ENCODE measurements at places on chromosomes 2 and 18.

DNA sequence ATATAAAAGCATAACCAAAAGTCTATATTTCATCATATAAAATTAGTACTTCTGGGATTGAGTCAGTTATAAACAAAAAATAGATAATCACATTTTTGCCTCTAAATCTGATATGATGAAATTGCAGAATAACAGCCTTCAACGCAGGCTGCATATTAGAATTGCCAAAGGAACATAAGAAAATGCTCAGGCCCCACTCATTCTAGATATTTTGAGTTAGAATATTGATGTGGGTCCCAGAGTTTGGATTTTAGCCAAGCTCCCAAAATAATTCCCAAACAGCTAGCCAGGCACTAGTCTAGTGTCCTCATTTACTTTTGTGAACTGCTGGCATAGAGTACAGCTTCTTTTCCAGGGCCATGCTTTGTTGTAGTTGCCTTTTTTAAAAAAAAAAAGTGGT, 63.5 kb downstream of the ZDBF2 start:
- DNase-seq = no peak

DNA sequence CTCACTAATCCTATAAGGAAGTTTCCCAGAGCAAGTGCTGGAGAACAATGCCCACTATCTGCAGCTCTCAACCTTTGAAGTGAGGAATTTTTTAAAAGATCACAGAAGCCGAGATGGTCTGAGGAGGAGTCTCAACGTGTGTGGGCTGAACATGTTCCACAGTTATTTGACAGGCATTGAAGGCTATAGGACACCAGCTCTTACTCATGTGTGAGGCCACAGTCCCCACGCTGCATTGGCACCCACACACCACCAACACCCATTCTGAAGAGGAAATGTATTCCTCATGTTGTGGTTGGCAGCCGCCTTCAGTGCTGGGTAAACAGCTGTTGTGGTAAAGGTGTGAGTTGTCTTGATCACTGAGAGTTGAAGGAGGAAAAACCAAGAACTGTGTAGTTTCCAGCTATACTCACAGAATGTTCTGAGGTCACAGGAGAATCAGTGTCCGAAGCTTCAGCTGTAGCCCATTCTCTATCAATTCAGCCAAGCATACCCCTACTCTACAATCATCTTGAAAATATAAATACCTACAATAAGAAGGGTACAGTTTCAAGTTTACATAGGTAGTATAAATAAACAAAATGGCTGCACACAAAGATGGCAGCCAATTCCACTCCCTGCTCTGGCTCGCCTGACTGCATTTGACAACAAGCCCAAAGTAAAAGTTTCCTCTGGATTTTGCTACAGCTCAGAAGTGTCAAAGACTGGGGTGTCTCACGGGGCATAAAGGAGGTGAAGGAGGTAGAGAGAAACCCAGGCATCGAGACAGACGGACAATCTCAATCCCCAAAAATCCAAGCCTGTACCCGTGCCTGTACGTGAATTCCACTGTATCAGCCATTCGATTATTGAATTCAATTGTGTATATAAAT, 12.1 kb downstream of the CD226 start:
- peak; percentile 29 for DNase-seq

GRCh38 chr2:10136101-10136934, 13.8 kb downstream of the RRM2 start:
- DNase-seq = no peak

GRCh38 chr18:79068341-79068936, 755 bp upstream of the ATP9B start:
- no peak for DNase-seq

- DNase-seq = no peak
These were observed 189.9 kb upstream of the ATP5MC3 start for GRCh38 chr2:175371378-175371777.

DNA sequence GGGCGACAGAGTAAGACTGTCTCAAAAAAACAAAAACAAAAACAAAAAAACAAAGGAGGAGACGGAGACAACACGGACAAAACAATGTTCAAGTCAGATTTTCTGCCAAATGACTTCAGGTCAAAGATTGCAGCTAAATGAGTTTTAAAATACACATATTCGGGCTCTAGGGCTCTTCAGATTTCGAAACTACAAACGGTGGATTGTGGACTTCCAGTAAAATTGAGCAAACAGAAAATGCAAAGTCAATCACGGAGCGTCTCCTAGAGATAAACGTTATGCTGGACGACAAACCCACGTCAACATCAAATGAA, 558 bp downstream of the MRPS5 start:
- no peak for DNase-seq

- DNase-seq = peak; percentile 79
These were observed 47.4 kb downstream of the LRRFIP1 start for GRCh38 chr2:237674731-237675276.

DNA sequence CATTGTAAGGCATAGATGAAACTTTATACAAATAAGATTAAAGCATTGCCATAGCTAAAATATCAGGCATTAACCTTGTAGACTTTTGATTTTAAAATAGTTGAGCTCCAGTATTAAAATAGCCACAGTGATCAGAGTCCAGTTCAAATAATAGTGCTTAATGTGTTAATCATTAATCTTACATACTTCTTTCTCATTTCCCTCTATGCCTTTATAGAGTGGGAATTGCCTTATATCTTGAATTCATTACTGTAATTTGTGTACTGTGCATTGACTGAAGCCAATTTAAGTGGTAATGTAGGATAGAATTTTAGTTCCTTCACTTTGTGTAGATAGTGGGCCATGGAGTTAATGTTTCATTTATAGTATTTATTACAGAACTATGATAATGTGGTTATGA, 549.2 kb upstream of the VWC2L start:
- no peak for DNase-seq

DNA sequence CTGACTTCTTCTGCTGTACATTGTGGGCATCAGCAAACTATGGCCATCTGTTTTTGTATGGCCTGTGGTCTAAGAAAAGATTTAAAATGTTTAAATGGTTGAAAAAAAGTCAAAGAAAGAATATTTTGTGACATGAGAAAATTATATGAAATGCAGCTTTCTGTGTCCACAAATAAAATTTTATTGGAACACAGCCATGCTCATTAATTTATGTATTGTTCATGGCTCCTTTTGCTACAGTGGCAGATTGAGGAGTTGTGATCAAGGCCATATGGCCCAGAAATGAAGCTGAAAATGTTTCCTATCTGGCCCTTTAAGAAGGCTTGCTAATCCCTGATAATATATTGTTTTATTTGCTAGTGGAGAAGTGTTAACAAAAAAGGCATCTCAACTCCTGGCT, 162.0 kb downstream of the SLC4A3 start:
- no peak for DNase-seq

DNA sequence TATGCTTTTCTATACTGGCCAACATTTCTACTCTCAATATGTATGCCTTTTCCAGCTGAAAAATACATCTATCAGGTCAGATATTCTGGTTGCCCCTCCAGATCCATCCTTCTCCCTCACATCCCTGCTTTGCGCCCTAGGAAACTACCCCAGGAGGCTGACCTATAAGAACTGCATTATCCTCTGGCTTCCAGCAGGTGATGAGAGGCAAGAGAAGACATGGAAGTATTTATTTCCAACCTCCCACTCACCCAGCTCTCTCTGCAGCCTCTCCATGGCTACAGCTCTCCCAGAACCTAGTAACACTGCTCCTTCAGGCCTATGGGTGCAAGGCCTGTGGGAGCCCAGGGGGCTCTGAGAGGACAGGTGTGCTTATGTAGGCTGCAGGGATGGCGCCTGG, 42.9 kb downstream of the ARID5A start:
- no peak for DNase-seq

DNA sequence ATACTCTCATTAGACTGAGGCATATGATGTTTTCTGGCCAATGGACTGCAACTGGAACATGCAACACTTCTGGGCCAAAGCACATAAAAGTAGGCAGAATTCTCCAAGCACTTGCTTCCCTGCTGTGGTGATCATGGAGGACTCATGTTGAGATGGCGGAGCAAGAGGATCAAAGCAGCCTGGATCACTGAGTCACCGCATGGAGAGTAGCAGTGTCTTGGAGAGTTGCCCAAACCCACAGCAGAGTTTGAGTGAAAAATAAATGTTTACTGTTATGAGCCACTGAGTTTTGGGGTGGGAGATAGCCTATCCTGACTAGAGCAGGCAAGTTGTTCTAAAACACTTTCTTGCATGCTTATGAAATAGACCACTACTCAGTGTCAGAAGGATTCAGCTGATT, 359.5 kb downstream of the ZNF521 start:
- DNase-seq = peak; percentile 42

All from Daoy (cell line).